Stromal cell of bone marrow (primary cell): ENCODE measurements at places on chromosomes 6 and 20.
A peak's percentile ranks its signal among the peaks of the same experiment; 100 is the strongest.

DNA sequence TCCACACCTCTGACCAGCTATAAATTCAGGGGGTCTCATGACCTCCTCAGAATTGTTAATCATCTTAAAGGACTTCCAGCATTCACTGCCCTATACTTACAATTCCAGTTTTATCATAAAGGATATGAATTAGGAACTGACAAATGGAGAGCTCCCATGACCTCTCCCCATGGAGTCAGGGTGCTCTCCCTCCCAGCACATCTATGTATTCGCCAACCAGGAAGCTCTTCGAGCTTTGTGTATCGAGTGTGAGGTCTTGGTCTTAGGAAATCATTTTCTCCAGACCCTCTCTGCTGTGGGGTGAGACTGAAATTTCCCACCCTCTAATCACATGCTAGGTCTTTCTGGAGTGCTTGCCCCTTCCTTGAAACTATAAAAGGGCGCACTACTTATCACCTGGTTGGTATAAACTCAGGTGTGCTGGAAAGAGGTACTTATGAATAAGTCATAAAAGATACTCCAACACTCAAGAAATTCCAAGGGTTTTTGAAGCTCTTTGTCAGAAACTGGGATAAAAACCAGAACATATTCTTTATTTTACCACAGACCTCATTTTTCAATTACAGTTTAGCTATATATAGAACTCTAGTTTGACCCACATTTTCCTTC, 238.4 kb upstream of the OPRM1 start:
- DNase-seq: no peak

- no peak for DNase-seq
These were observed 497.0 kb downstream of the BTBD3 start for GRCh38 chr20:12414446-12415274.

- no peak for DNase-seq
These were observed 88.4 kb downstream of the HACE1 start for GRCh38 chr6:104771258-104771832.

- no peak for DNase-seq
These were observed 48.4 kb upstream of the SLC35D3 start for GRCh38 chr6:136873748-136874147.

DNA sequence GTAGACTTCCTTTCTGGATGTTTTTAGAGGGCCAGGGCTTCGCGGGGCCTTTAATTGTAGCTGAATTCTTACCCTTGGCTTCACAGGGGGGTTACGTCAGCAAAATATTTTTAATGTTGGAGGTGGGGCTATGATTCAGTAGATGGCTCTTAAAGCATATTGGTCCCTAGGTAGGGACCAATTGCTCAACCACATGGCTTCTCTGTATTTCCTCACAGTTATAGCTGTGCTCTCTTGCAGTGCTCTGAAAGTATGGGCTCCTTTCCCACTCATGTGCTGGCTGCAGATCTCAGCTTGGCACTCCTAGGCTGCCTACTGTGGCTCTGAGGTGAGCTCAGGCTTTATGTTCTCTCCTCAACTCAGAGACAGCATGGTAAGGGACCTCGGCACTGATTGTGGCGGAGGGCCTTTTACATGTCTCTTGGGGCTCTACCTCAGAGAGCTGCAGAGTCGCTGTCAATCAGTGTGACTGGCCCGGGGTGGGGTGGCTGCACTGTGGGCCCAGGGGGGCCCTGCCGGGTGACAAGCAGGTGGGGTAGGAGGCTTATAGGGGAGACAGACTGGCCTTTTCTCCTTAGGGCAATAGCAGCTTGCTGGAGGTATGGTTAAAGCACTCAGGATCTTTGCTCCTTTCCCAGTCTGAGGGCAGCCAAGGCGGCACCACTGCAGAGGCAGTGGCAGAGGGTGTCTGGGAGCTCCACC, 318.0 kb downstream of the DOK5 start:
- DNase-seq: no peak

- no peak for DNase-seq
These were observed 37.2 kb upstream of the BAG2 start for GRCh38 chr6:57134954-57135353.

- DNase-seq: no peak
These were observed 66.7 kb upstream of the E2F3 start for GRCh38 chr6:20334962-20335361.

DNA sequence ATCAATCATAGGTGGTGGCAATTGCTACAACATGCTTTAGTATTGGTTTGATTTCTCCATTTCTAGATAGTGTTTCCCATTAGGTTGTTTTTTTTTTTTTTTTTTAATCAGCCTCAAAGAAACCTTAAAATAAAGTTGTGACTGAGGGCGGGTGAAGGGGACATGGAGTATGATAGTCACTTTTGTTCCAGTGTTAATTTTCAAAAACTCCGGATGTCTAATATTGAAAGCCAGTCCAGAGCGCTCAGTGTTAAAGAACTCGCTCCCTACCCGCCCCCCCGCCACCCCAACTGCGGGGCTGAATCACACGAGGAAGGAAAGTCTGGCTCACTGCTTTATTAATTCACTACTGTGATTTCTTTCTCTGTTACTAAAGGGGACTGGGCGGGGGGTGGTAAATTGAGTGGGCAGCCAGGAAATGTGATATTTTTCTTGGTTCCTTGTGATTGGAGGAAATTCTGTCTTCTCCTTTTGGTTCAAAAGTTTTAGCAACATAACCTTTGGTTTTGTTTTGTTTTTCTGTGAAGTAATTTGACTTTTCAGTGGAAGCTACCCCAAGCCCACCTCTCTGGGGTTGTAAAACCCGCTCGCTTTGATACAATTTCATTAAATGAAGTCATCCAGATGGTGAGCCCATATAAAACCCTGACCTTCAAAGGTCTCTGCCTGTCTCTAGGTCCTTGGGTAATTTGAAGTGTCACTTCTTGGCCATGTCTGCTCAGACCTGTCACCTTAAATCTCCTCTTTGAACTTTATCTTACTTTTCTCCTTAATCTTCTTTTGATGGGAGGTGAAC, 38.0 kb downstream of the TNFAIP3 start:
- DNase-seq: peak; percentile 64

DNA sequence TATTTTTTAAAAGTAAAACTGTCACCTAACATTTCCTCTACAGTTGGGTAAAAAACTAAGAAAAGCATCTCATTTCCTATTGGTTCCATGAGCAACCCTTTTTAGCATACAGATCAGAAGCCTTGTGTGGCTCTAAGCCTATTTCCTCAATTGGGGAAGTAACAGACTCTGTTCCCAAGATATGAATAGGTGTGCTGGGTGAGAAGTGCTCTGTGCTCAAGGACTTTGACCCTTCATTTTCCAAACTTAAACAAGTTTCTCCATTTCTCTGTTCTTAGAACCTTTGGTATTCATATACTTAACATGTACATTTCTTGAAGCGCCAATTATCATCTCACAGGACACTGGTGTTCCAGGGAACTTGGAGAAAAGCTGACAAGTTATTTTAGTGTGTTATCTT, 24.1 kb downstream of the CARMIL1 start:
- no peak for DNase-seq

- DNase-seq: no peak
These were observed 120.9 kb upstream of the IFNGR1 start for GRCh38 chr6:137339929-137340559.

GRCh38 chr20:62238569-62239277, 402 bp downstream of the OSBPL2 start:
- no peak for DNase-seq

DNA sequence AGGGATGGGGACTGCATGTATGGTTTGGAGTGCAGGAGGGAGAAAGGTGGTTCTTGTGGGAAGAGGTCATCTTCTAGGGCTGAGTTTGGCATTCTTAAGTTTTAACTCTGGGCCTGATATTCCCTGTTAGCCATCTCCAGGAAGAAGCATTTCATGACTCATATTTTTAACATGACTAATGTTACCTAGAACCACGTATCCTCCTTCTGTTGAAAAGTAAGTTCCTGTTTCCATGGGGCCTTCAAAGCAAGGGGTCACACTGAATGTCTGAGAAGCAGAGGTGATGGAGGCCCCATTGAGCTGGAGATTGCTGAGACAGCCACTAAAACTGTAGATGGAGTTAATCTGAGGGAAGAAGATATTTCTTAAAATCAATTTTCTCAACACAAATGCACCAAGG, 30.2 kb downstream of the FAM229B start:
- no peak for DNase-seq

DNA sequence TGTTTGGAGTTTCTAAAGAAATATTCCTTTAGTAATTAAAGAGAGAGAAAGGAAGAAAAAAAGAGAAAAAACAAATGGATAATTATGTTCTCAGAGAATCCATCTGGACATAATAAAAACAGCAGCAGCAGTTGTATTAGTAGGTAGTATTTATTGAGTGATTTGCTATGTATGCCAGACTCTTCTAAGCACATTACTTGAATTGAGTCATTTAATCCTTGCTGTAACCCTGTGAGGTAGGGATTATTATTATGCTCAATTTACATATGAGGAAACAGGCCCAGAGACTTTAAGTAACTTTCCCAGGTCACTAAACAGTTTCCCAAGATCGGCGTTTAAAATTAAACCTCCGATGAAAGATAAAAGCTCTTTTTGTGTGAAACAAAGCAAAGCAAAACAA, 238.8 kb downstream of the TSHZ2 start:
- DNase-seq: no peak

- DNase-seq: no peak
These were observed 35.1 kb upstream of the HS3ST5 start for GRCh38 chr6:114377881-114378280.

- DNase-seq: peak; percentile 67
These were observed 46.8 kb downstream of the PCNA start for GRCh38 chr20:5072756-5073659.

GRCh38 chr6:132007474-132008190, 56.5 kb upstream of the CCN2 start:
- DNase-seq: peak; percentile 38

GRCh38 chr6:108068182-108068581, 6.4 kb downstream of the OSTM1 start:
- no peak for DNase-seq
